Stimulated activated CD4-positive, alpha-beta T cell treated with anti-CD3 and anti-CD28 coated beads, Interleukin-15, amount 100 ng/mL, for 1 hour (primary cell): ENCODE measurements at places on chromosomes 5 and 9.

GRCh38 chr5:80064124-80064523 is 29.0 kb downstream of the THBS4 start:
- no peak for DNase-seq

DNA sequence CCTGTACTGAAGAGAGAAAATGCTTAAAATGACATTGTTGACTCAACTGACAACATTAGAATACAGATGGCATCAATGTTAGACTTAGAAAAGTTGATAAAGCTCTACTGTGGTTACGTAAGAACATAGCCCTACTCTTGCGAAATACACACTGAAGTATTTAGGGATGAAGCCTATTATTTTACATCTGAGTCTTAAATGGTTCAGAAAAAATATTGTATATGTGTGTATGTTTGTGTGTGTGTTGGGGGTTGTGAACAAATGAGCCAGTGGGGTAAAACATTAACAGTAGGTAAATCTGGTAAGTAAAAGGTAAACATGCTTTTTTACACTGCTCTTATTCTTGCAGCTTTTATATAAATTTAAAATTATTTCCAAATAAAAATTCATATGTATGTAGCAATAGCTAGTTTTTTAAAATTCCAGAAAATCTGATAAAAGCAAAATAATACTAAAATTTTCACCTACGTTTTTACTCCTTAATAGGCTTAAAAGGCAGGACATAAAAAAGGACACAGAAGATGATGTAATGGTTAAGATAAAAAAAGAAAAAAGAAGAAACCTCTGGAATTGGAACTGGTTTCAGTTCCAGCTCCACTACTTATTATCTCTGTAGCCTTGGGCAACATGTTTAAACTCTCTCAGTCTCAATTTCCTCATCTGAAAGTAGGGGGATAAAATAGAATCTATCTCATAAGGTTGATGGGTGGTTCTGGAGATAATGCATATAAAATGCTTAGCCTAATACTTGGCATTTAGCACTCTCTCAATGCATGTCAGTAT is 44.3 kb downstream of the GARNL3 start:
- no peak for DNase-seq

GRCh38 chr5:159286420-159287035 is 23.4 kb downstream of the UBLCP1 start:
- no peak for DNase-seq

GRCh38 chr5:123365156-123365555 is 58.0 kb downstream of the CEP120 start:
- no peak for DNase-seq

DNA sequence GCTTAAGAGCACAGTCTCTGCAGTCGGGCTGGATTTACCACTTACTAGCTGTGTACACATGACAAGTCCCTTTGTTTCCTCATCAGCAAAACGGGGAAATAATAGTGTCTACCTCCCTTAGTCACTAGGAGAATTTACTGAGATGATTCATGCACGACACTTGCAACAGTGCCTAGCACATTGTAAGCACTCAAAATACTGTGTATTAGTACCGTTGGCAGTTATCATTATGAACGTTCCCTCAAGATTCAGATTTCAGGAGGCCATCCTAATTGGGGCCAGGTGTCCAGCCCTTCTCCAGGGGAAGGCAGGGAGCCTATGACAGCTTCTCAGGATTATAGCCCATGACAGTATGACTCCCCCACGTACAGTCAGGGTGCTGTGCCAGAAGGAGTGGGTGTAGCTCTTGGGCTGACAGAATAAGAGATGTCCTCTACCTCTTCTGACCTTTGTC is 164.3 kb downstream of the DOCK2 start:
- DNase-seq: no peak

- DNase-seq: no peak
These were observed 7.0 kb downstream of the UBE2QL1 start for GRCh38 chr5:6455571-6456200.

DNA sequence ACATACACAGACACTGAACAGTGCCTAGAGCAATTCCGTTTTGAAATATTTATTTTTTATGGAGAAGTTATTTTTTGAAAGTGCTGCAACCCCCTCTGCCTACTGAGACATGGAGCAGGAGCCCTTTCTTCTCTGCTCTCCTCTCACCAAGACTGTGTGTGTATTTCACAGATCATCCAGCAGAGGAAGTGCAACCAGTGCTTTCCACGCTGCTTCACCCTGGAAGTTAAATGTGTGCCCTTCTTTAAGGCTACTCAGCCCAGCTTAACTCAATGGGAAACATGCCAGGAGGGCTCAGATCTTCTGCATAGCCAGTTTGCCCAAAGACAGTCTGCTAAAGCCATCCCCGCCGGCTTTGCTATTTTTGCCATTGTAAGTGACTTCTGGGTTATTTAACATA is 606.3 kb downstream of the TLE1 start:
- no peak for DNase-seq

DNA sequence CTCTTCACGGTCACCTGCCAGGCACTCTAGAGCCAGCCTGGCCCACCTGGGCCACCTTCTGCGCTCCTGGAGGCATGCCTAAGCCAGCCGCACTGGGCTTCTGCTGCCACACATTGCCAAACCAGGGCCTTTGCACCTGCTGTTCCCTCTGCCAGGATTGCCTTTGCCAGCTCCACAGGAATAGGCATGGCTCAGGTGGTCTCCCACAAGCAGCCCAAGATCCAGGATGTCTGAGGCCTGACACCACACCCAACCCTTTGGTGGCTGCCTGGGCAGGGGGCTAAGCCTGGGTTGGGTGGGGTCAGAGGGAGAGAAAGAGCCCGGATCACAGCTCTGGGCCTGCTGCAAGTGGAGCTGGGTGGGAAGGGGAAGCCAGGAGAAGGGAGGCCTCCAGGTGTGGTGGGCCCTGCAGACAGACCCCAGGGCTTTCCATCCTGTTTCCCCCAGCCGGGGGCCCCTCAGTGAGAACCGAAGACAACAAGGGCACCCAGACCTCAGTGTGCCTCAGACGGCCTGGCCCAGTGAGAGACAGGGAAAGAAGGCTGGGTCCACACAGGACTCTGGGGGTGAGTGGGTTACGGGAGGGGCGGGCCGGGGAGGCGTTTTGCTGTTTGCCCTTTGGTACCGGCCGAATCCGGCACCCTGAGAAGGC is 672 bp upstream of the SUSD3 start:
- no peak for DNase-seq

DNA sequence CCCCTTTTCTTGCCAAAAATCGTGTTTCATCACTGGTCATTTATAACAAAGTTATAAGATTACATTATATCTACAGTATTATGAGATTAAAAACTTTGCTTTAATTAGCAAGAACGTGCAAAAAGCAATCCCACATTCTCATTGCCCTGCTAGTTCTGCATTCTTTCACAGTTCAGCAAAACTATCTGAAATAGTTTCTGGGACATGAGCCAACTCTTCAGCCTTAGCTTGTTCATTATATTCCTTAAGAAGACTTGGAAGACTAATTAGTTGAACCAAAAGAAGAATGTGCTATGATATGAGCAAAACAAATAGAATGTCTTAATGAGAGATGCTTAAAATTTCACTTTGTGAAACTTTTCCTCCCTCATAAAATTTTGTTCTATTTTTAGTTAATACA is 76.7 kb downstream of the ITGA1 start:
- no peak for DNase-seq

DNA sequence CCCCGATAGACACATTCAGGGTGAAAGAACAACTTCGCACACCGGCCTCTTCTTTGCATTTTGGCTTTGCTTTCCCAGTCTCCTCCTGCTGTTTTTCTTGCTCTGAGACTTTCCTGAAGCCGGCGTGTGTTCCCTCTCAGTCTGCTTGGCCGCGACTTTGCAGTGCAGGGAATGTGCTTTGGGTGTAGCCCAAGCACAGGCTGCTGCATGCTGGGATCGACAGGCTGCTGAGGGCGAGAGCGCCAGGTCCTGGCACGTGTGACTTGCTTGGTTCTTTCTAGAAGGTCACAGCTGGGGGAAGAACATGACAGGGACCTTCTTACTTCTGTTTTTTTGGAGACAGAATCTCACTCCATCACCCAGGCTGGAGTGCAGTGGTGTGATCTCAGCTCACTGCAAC is 40.6 kb downstream of the TENT4A start:
- no peak for DNase-seq

DNA sequence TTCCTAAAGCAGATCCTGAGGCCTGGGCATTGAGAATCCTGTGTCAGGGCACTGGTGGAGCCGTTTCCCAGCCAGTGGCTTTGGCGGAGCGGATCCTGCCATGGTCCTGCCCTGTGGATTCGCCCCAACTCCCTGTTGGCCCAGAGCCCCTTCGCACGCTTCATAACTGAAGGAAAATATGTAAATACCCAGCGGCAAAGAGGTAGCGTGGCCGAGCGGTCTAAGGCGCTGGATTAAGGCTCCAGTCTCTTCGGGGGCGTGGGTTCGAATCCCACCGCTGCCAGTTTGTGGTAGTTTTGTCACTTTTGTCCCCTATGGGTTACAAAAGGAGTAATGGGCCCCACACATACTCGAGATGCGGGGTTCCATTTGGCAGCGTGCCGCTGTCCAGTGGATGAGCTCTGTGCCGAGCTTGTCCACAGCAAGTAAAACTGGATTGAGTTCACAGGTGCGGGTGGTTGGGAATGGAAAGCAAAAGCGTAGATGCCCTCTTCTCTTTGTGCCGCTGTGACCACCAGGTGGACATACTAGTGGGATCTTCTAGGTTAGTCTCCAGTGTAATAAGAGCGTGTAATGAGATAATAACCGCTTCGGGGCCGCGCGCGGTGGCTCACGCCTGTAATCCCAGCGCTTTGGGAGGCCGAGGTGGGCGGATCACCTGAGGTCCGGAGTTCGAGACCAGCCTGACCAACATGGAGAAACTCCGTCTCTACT is 17.3 kb downstream of the TRIM7 start:
- DNase-seq: no peak

GRCh38 chr9:38371495-38371894 is 21.0 kb upstream of the ALDH1B1 start:
- DNase-seq: no peak
